Right renal pelvis (tissue), 4 donors: ENCODE measurements at places on chromosomes 7 and 10. TPM values are rescaled to one million over a fixed set of nuclear protein-coding genes. Genes with fewer than 3 reads are reported as not detected.

ATRNL1 gene
- 31.7 TPM for polyA plus RNA-seq

NSMCE4A gene
- 80.6 TPM for polyA plus RNA-seq

AS3MT gene
- 25.3 TPM for polyA plus RNA-seq

AKR1C4 gene
- polyA plus RNA-seq, result not detected

BHLHA15 gene
- polyA plus RNA-seq, result 0.29 TPM
